Naive thymus-derived CD4-positive, alpha-beta T cell (primary cell): ENCODE measurements at places on chromosomes 4 and X. TPM values are rescaled to one million over a fixed set of nuclear protein-coding genes. Genes with fewer than 3 reads are reported as not detected.

Gene UCP1
- polyA plus RNA-seq, result not detected

Gene TMEM271
- polyA plus RNA-seq, result not detected

Gene CC2D2A
- polyA plus RNA-seq, result not detected

Gene POU3F4
- not detected for polyA plus RNA-seq

Gene ARR3
- polyA plus RNA-seq, result not detected

Gene VCX2
- not detected for polyA plus RNA-seq

Gene TIMM8A
- polyA plus RNA-seq, result 8.5 TPM

Gene NLGN3
- polyA plus RNA-seq, result 0.24 TPM

Gene CT45A10
- not detected for polyA plus RNA-seq

GRCh38 chr4:184214931-184215330 is 2.7 kb downstream of the ENPP6 start:
- no peak overlapping the region for H3K27ac ChIP-seq
- no peaks in the 10 kb centered on the region for H3K4me1 ChIP-seq
- DNase-seq, result no peak
- H3K36me3 ChIP-seq, result no peaks in the 10 kb centered on the region

- H3K27ac ChIP-seq, result no peak overlapping the region
- no peaks in the 10 kb centered on the region for H3K36me3 ChIP-seq
- no peaks in the 10 kb centered on the region for H3K27me3 ChIP-seq
- DNase-seq, result no peak
- H3K4me3 ChIP-seq, result no peak overlapping the region
Observed at GRCh38 chr4:174626342-174627008, 104.2 kb upstream of the HPGD start.

DNA sequence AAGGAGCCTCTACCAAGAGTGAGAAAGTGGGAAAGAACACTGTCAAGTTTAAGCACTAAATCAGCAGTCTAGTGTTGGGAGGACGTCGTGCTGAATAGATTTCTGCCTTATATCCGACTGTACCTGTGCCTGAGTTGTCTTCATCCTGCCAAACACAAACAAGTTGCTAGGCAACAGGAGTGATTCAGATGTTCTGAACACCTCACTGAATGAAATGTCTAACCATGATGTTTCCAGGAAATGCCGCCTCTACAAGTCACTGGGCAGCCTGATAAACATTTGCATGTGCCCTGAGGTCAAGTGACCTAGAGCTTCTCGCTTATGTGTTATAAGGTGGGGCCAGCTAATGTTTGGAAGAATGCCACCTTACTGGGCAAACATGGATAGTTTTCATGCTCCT is 37.9 kb downstream of the SGMS2 start:
- H3K36me3 ChIP-seq, result no peaks in the 10 kb centered on the region
- H3K27ac ChIP-seq, result no peak overlapping the region
- no peaks in the 10 kb centered on the region for H3K27me3 ChIP-seq
- no peak for DNase-seq

- H3K27me3 ChIP-seq, result no peaks in the 10 kb centered on the region
- H3K27ac ChIP-seq, result no peak overlapping the region
- no peak for DNase-seq
- H3K4me3 ChIP-seq, result no peak overlapping the region
- H3K36me3 ChIP-seq, result no peaks in the 10 kb centered on the region
- no peaks in the 10 kb centered on the region for H3K4me1 ChIP-seq
Observed at GRCh38 chr4:87257523-87257922, 37.1 kb upstream of the KLHL8 start.

DNA sequence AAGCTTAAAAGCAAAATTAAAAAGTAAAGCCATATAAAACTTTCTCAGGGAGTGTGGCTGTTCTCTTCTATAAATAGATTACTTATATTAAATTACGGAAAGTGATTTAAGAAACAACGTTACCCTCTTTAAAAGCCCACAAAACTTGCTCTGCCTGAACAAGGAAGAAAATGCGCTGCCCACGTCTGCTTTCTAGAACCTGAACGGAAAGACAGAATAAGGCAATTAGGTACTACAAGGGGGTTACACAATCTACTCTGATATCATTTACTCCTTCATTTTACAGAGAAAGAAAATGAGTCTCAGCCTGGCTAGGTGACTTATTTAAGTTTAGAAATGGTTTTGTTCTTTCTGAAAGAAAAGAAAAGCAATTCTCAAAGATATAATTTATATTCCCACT is 147.2 kb downstream of the RNF150 start:
- H3K27ac ChIP-seq, result no peak overlapping the region
- no peaks in the 10 kb centered on the region for H3K36me3 ChIP-seq
- no peaks in the 10 kb centered on the region for H3K4me1 ChIP-seq
- no peaks in the 10 kb centered on the region for H3K27me3 ChIP-seq

GRCh38 chrX:97636473-97637140 is 752.9 kb downstream of the RPA4 start:
- H3K27ac ChIP-seq, result no peak overlapping the region
- no peak overlapping the region for H3K4me3 ChIP-seq
- DNase-seq, result no peak
- no peaks in the 10 kb centered on the region for H3K4me1 ChIP-seq
- H3K36me3 ChIP-seq, result no peaks in the 10 kb centered on the region

GRCh38 chr4:89353514-89353913 is 45.9 kb upstream of the GPRIN3 start:
- no peaks in the 10 kb centered on the region for H3K27me3 ChIP-seq
- no peaks in the 10 kb centered on the region for H3K4me1 ChIP-seq
- no peak for DNase-seq
- H3K27ac ChIP-seq, result no peak overlapping the region
- no peak overlapping the region for H3K4me3 ChIP-seq

DNA sequence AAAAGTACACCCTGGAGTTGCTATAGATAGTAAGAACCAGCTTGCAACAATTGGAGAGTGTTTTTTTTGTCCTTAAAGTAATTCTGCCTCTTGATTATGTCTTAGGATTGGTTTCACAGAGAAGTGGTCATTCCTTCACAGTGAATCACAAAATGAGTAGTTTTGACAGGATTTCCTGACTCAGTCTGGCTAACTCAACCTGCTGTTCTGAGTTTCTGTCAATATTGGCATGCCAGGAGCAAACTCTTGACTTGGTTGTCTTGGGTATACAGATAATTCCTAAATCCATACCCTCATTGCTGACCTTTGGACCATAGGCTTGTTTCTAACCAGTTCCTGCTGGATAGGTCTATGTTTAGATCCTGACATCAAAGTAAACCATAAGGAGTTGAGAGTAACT is 9.4 kb downstream of the FHIP1A start:
- no peak overlapping the region for H3K4me3 ChIP-seq
- DNase-seq, result no peak
- H3K4me1 ChIP-seq, result no peaks in the 10 kb centered on the region
- no peaks in the 10 kb centered on the region for H3K36me3 ChIP-seq

- H3K4me1 ChIP-seq, result peaks cover 25% of the 10 kb centered on the region
- H3K27me3 ChIP-seq, result no peaks in the 10 kb centered on the region
- H3K36me3 ChIP-seq, result no peaks in the 10 kb centered on the region
- no peak overlapping the region for H3K27ac ChIP-seq
Observed at GRCh38 chrX:20434986-20435385, 168.3 kb upstream of the RPS6KA3 start.

DNA sequence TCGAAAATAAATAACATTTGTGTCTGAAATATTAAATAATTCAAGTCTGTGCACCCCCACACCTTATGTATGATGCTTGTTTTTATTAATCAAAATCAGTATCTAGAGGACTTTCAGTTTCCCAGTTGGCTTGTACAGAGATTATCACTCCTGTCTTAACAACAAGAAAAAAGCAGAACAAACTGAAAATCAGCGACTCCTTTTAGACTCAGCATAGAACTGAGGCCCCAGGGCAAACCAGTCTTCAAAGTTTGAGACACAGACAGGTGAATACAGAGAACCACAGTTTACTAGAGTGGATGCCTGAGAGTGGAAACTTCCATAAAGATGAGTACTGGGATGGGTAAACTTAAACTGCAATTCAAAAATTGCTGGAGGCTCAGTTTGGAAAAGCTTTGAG is 142.8 kb upstream of the KLF8 start:
- DNase-seq, result no peak
- no peaks in the 10 kb centered on the region for H3K27me3 ChIP-seq
- H3K4me1 ChIP-seq, result no peaks in the 10 kb centered on the region

DNA sequence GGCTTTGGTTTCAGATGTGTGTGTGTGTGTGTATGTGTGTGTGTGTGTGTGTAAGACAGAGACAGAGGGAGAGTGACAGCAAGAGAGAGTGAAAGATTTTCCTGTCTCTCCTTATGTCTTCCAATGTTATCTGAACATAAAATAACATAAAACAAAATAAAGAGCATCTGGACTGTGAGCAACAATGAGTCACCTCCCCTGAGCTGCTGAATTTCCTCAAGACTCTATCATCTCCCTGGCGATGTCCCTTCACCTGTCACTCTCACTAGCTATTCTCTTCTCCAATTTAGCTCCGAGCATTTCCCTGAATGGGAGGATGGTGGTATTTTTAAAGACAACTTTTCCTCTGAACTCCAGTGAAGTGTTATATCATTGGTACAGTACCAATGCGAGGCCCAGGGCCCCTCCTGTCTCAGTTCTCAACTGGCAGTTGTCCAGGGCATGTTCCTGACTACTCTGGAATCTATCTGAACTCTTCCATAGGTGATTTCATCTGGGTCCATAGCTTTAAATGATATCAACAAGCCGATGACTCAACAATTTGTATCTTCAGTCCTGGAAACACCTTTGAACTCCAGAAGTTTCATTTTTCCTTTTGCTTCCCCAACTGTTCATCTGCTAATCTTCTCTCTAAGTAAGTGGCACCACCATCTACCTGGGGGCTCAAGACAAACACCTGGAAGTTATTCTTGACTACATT is 195.0 kb upstream of the CLNK start:
- no peak overlapping the region for H3K4me3 ChIP-seq
- no peak overlapping the region for H3K27ac ChIP-seq
- no peaks in the 10 kb centered on the region for H3K36me3 ChIP-seq
- H3K4me1 ChIP-seq, result no peaks in the 10 kb centered on the region
- no peak for DNase-seq

- H3K4me1 ChIP-seq, result no peaks in the 10 kb centered on the region
- H3K27ac ChIP-seq, result no peak overlapping the region
- no peak for DNase-seq
- H3K36me3 ChIP-seq, result no peaks in the 10 kb centered on the region
Observed at GRCh38 chr4:102318526-102318925, 26.8 kb downstream of the SLC39A8 start.

GRCh38 chr4:158129694-158130093 is 43.1 kb downstream of the GASK1B start:
- no peak for DNase-seq
- no peaks in the 10 kb centered on the region for H3K36me3 ChIP-seq
- H3K27me3 ChIP-seq, result no peaks in the 10 kb centered on the region
- no peaks in the 10 kb centered on the region for H3K4me1 ChIP-seq
- no peak overlapping the region for H3K4me3 ChIP-seq
- H3K27ac ChIP-seq, result no peak overlapping the region

GRCh38 chr4:87192145-87192919 is 28.1 kb downstream of the KLHL8 start:
- DNase-seq, result no peak
- no peaks in the 10 kb centered on the region for H3K4me1 ChIP-seq
- H3K27ac ChIP-seq, result no peak overlapping the region
- no peaks in the 10 kb centered on the region for H3K27me3 ChIP-seq
- H3K4me3 ChIP-seq, result no peak overlapping the region

DNA sequence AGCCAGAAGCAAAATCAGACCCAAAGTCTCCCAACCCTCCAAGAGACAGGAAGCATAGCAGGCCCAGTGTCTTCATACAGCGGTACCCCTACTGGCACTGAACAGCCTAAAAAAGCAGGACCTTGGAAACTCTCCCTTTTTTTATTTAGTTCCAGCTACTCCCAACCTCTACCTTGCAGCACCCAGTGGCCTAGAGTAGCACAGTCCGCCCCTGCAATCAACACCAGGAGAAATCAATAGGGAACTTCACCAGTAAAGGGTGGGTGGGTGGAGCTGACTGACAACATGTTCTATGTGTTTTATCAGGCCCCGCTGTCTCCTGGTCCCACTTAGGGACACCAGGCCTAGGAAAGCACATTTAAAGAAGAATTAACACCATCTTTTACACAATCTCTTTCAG is 378.5 kb upstream of the CT83 start:
- H3K36me3 ChIP-seq, result no peaks in the 10 kb centered on the region
- no peaks in the 10 kb centered on the region for H3K27me3 ChIP-seq
- no peaks in the 10 kb centered on the region for H3K4me1 ChIP-seq

DNA sequence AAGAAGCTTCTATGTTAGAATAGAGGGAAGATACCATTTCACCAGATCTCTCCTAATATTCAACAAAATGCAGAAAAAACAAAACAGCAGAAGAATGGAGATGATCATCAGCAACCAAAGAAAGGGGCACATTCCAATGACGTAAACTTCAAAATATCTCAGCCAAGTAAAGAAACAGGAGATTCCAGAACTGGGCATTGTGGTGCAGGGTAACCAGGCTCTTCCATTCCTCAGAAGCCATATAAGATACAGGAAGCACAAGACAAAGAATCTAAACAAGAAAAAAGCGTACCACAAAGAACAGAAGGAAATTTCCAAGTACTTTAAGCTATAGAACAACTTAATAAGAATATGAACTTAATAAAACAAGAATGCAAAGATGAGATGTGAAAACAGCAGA is 6.9 kb upstream of the ARMCX4 start:
- H3K36me3 ChIP-seq, result no peaks in the 10 kb centered on the region
- DNase-seq, result no peak
- no peaks in the 10 kb centered on the region for H3K4me1 ChIP-seq
- no peak overlapping the region for H3K4me3 ChIP-seq
- H3K27ac ChIP-seq, result no peak overlapping the region

- no peaks in the 10 kb centered on the region for H3K27me3 ChIP-seq
- no peak overlapping the region for H3K4me3 ChIP-seq
- no peak overlapping the region for H3K27ac ChIP-seq
- no peaks in the 10 kb centered on the region for H3K36me3 ChIP-seq
- H3K4me1 ChIP-seq, result no peaks in the 10 kb centered on the region
Observed at GRCh38 chrX:455199-455598, 68.5 kb upstream of the PPP2R3B start.

- no peak overlapping the region for H3K4me3 ChIP-seq
Observed at GRCh38 chr4:39631700-39632079, 7.0 kb downstream of the SMIM14 start.

DNA sequence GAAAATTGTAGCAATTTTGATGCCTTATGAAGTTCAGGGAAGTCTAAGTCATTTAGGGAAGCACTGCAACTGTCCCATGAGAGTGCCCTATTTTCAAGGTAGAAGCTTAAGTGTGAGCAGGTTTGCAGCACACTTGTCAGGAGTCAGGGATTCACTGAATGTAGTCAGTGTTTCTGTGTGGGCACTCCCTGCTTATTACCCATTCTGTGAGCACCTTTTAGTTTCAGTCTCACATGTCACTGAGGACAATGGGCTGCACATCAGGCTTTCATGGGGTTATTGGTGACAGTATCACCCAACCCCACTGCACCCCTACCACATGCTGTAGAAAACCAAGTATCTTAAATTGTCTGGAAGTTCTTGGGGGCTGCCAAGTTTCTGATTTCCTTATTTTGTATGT is 2.9 kb upstream of the CCNG2 start:
- no peaks in the 10 kb centered on the region for H3K27me3 ChIP-seq
- peaks cover 7% of the 10 kb centered on the region for H3K36me3 ChIP-seq
- peaks cover 17% of the 10 kb centered on the region for H3K4me1 ChIP-seq
- no peak for DNase-seq

- no peak for DNase-seq
- no peaks in the 10 kb centered on the region for H3K4me1 ChIP-seq
- H3K36me3 ChIP-seq, result no peaks in the 10 kb centered on the region
- no peak overlapping the region for H3K4me3 ChIP-seq
Observed at GRCh38 chrX:1713296-1713695, 98.4 kb downstream of the ASMT start.
